Neural progenitor cell (in vitro differentiated cells): ENCODE measurements at places on chromosomes 6 and 20. TPM values are rescaled to one million over a fixed set of nuclear protein-coding genes. Genes with fewer than 3 reads are reported as not detected.

- peak; percentile 33 for DNase-seq
Observed at GRCh38 chr6:56902641-56903464, 52.1 kb upstream of the BEND6 start.

GRCh38 chr20:39623584-39624234 is 661.6 kb downstream of the DHX35 start:
- no peak for DNase-seq

DNA sequence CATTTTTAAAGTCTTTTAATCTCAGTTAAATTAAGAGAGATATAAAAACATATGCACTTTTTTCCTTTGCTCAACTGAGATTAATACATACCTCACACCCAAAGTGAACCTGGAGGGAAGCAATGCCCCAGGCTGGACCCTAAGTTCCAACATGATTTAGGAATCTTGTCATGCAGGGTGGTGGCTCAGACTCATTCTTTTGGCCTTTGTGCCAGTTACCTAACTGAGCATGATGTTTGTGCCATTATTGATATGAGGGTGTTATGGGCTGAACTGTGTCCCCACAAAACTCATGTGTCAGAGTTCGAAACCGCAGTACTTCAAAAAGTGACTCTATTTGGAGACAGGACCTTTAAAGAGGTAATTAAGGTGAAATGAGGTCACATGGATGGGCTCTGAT is 188.0 kb downstream of the ARHGAP18 start:
- DNase-seq, result no peak

DNA sequence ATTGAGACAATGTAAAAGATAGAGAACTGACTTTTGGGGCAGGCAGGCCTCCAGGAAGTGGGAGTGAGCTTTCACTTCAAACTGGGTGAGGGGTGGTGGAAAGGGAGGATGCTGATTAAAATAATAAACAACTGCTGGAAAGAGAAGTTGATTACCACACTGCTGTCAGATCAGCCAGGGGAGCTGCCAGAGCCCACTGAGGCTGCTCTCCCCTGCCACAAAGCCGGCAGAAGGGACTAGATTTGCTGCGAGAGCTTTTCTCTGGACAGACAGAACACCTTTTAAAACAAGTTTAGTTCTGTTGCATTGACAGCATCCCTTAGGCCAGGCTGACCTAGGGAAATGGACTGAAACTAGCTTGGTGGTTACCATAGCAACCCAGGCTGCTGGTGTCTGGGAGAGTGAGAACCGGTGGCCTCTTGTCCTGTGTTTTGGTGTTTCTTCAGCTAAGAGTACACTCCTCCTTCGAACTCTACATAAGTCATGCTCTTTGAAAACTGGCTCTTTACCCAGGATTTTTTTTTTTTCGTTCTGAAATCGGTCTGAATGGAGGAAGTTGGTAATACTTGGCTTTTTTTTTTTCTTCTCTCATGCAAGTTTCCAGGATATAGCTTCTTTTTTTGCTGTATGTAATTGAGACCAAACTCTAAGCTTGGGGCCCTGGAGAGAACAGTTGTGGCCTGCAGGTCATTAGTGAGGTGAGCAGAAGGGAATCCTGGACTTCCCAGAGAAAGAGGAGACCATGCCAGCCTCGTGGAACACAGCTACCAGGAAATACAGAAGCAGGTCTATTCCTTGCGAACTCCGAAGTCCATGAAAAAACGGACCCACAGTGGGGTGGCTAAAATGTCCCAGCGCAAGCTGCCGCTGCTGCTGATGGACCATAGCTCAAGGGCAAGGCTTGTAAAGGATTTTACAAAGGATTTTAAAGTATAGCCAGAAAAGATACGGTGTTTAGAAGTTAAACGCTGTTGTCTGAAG is 374.4 kb downstream of the UTRN start:
- peak; percentile 85 for DNase-seq

DNA sequence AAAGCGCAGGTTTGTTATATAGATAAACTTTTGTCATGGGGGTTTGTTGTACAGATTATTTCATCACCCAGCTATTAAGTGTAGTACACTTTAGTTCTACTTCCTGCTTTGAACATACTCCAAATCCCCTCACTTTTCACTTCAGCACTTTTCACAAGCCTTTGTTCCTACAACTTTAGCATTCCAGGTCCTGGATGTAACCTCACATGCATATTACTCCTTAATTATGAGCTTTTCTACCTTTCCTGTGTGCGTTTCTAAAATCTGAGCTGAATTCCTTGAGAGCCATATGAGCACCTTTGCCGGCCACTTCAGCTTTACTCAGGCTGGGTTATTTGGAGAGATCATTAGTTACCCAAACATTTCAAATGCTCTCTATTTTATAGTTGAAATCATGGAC is 179.2 kb upstream of the TNFAIP3 start:
- no peak for DNase-seq

DNA sequence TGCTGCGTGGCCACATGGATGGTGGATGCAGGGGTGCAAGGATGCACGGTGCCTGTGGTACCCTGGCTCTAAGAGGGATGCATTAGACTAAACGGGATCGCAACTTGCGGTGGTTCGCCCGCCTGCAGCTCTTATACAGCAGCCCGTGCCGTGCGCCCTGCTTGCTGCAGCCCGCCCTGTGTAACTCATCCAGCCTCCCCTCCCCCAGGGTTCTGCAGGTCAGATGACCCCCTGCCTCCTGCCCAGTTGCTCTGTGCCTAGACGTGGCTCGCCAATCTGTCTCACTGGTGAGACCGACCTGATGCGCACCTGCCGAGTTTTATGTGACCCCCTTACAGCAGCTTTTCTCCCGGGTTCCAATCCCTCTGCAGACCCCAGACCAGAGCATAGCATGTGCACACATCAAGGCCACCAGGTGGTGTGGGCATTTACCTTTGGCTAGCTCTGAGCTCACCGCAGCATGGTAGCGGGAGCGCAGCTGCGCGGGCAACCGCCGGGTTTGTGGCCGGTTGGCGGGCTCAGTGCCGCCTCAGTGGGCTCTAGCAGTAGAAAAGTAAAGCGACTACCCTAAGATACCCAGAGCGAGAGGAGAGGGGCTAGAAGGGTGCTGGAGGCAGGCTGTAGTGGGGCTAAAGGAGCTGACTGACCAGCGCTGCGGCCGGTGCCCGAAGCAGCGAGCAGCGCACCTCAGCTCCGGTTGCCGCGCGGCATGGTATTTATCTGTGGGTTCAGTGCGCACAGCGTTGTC is 693 bp upstream of the GNAS-AS1 start:
- peak; percentile 49 for DNase-seq

DNA sequence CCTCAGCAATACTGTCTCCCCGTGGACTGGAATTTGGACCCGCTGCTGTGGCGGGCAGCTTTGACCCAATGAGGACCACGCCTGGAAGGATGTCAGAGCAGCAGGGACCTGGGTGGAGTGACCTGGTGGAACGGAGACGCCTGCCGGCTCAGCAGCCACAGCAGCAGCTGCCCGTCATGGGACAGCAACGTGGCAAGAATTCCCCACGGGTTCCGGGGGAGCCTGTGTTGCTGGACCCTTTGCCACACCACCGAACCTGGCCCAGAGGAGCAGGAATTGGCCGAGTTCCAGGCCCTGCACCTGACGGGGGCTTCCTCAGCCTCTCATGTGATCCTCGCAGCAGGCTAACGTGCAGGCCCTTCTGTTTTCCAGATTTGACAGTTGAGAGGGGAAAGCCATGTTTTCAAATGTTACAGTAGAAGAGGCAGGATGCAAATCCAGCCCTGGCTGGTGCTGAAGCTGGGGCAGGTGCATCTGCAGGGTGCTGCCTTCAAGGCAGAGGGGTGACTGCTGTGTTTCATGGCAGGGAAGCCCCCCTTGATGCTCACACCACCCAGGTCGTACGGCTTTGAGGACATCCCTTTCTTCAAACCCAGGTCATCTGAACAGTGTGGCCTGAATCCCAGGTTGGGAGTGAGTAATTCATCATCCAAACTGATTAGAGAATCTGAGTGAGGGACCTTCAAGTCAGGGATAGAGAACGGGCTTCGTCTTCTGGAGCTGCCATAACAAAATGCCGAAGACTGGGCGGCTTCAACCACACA is 93.4 kb downstream of the THBS2 start:
- no peak for DNase-seq

DNA sequence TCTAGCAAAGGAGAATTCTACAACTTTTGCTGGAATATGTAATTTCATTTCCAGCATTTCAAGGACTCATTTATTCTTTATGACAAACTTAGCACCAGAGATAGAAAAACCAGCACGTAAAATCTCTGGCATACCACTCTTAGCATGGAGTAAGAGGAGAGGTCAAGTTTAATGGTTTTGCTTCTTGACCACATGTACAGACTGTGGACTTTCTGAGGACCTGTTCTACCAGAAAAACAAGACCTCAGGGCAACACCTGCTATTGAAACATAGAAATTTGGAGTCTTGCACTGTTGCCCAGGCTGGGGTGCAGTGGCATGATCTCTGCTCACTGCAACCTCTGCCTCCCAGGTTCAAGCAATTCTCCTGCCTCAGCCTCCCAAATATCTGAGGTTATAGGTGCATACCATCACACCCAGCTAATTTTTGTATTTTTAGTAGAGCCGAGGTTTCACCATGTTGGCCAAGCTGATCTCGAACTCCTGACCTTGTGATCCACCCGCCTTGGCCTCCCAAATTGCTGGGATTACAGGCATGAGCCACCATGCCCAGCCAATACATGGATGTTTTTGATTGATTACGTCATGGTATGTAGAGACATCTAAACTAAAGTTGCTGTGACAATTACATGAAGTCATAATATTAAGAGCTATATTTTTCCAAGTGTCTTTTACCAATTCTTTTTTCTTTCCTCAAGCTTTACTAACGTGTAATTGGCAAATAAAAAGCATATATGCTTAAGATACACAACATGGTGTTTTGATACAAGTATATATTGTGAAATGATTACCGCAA is 36.1 kb downstream of the CRYBG1 start:
- no peak for DNase-seq

DNA sequence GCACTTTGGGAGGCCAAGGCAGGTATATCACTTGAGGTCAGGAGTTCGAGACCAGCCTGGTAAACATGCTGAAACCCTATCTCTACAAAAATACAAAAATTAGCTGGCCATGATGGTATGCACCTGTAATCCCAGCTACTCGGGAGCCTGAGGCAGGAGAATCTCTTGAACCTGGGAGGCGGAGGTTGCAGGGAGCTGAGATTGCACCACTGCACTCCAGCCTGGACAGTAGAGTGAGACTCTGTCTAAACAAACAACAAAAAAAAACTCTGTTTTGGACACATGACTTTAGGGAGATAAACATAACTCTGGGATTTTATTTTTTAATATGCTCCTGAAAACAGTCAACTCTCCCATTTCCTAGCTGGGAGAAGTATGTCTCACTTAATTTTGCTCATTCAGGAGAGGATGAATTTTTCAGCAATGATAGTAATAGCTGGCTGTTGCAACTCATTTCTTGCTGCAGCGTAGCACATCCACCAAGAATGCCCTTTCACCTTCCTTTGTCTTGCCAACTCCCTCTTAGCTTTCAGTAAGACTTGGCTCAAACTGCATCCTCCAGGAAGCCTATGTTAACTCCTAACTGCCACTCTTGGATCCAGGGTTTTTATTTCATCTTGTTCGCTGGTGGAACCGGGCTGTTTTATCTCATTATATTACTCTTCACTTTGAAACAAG is 24.3 kb downstream of the TOP1 start:
- peak; percentile 39 for DNase-seq

GRCh38 chr20:10631126-10631525 is 42.7 kb downstream of the JAG1 start:
- DNase-seq, result no peak

DNA sequence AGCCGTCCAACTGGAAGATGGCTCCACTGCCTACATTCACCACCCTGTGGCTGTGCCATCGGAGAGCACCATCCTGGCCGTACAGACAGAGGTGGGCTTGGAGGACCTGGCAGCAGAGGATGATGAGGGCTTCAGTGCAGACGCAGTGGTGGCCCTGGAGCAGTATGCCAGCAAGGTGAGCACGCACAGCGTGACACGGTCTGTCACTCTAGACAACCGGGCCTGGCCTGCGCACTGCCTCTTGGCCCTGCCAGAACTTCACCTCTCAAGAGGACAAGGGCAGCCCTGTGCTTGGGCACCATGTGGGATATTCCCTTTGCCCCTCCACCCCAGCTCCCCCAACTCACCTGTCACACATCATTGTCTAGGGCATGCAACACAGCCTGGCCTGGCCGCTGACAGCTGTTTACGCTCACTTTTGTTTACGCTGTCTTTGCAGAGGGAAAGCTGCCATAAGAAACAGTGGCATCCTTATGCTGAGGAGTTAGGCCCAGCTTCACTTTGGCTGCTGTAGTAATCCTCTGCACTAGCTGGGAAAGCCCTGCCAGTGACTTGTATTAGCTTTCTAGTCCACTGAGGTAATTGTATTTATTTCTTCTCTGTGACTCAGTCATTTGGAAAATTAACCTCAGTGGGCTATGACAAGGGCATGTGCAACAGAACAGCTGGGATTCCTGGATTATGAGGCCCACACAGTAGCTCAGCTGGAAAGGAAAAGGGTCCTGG is 9.8 kb upstream of the DEF6 start:
- DNase-seq, result no peak

- DNase-seq, result peak; percentile 95
Observed at GRCh38 chr20:688809-689212, 13.2 kb upstream of the SCRT2 start.

- DNase-seq, result peak; percentile 59
Observed at GRCh38 chr6:45500924-45501816, 123.4 kb upstream of the SUPT3H start.

- DNase-seq, result peak; percentile 54
Observed at GRCh38 chr6:143940011-143940597, 68.0 kb downstream of the PLAGL1 start.

- DNase-seq, result no peak
Observed at GRCh38 chr6:14309951-14310445, 192.4 kb downstream of the CD83 start.

GRCh38 chr6:168249746-168250145 is 69.8 kb downstream of the DACT2 start:
- no peak for DNase-seq

The CNR1 gene
- 0.26 and 0.34 TPM in 2 replicates for total RNA-seq

The SRMS gene
- not detected in 2 replicates for total RNA-seq

The PAX1 gene
- total RNA-seq, result not detected in 2 replicates

The SPATS1 gene
- total RNA-seq, result 0.25 TPM in 1 of 2 replicates, not detected in the other

The MLN gene
- not detected in 2 replicates for total RNA-seq

The ANGPT4 gene
- 0.06 and 0.19 TPM in 2 replicates for total RNA-seq

The CGA gene
- total RNA-seq, result 0.46 TPM in 1 of 2 replicates, not detected in the other

The DDX43 gene
- not detected in 2 replicates for total RNA-seq

The PLN gene
- total RNA-seq, result not detected in 2 replicates

The LY6G6C gene
- total RNA-seq, result not detected in 2 replicates

The BPIFB2 gene
- total RNA-seq, result not detected in 2 replicates
